ENCODE measurements at places on chromosomes 2 and 18.
A peak's percentile ranks its signal among the peaks of the same experiment; 100 is the strongest.

- DNase-seq, result no peak
Observed at GRCh38 chr2:33531549-33532059, 55.2 kb downstream of the RASGRP3 start.

GRCh38 chr2:8564475-8564874, 117.4 kb upstream of the ID2 start:
- no peak for DNase-seq

DNA sequence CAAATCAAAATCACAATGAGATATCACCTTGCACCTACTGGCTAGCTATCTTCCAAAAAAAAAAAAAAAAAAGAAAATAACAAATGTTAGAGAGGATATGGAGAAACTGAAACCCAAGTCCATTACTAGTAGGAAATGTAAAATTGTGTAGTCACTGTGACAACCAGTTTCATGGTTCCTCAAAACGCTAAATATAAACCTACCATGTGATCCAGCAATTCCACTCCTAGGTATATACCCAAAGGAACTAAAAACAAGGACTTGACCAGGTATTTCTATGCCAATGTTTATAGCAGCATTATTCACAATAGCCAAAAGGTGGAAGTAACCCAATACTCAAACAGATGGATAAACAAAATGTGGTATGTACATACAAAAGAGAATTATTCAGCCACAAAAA, 11.7 kb upstream of the SCRN3 start:
- no peak for DNase-seq

DNA sequence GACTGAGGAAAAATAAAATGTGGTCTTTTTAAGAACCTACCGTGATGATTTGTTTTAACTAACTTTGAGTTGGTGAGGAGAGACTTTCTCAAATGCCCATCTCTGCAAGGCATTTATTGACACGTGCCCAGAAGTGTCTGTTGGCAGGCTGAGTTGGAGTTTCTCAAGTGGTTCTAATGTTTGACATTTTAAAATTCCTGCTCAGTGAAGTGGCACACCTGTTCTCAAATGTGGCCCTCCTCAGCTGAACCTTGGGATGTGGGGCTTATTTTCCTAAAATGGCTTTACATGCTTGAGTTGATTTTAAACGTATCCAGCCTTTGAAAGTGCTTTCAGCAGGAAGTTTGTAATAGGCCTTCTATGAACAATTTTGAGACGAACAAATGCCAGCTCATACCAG, 876 bp upstream of the CAVIN2 start:
- DNase-seq, result no peak

- DNase-seq, result no peak
Observed at GRCh38 chr2:70777450-70777849, 9.4 kb upstream of the ADD2 start.

DNA sequence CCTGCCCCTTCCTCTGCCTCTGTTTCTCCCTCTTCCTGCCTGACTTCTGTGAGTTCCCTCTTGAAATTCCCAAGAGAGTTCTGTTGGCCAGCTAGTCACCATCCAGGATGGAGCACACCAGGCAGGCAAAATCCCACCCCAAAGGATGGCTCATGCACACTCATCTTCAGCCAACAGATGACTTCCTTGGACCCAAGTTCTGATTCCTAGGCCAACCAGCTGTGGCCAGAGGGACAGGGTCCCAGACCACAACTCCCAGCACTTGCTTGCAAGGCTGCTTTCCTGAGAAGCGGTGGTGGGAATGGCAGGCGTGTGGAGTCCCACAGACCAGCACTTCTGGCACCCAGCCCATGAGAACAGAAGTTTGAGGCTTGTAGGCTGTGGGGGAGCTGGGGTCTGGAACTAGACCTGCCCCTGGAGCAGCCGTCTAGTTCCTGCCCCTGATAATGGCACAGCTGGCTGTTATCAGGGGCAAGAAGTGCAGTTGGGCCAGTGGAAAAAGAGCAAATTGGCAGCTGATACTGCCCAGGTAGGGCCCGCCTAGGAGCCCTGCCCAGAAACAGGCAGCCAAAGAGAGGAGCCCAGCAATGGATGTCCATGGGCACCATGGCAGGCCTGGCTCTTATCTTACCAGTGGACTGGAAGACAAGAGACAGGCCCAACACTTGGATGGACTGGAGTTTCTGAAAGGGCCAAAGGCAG, 56.7 kb downstream of the CYP26B1 start:
- no peak for DNase-seq

DNA sequence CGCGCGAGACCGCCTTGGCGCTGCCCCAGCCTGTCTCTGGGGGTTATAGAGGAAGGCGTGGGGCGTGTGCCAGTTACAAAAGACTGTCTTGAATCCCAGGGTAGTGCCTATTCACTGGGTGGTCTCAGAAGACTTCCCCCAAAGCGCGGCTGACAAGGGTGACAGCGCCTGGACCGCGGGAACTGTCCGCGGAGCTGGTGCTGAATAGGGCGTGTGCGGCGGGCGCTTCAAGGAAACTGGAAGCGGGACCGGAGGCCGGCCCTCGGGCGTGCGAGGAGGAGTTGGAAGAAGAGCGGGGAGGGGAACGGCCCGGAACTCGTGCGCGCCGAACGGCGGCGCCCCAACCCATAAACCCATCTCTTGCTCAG, 2.3 kb downstream of the EGR4 start:
- DNase-seq, result peak; percentile 34

GRCh38 chr2:174326161-174327020, 8.4 kb upstream of the SP9 start:
- no peak for DNase-seq

- no peak for DNase-seq
Observed at GRCh38 chr2:36545871-36546416, 52.0 kb downstream of the FEZ2 start.

DNA sequence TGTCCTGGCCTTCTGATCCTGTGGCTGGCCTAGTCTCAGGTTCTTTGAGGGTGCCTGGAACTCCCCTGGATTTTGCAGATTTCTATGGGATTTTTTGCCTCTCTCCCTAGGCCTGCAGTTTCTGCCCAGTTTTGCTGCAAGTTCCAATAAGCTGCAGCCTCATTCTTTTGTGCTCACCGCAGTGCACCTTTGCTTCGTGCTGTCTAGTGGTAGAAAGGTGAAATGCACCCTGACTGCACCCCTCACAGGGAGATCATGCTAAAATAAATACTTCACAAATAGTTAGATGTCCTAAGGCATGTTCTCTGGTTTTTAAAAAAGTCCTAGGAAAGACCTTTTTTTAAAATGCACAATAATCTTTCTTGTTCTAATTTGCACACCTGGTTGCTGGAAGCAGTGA, 72.5 kb downstream of the GNAL start:
- DNase-seq, result no peak

- DNase-seq, result no peak
Observed at GRCh38 chr18:62663731-62664336, 51.5 kb upstream of the PHLPP1 start.

DNA sequence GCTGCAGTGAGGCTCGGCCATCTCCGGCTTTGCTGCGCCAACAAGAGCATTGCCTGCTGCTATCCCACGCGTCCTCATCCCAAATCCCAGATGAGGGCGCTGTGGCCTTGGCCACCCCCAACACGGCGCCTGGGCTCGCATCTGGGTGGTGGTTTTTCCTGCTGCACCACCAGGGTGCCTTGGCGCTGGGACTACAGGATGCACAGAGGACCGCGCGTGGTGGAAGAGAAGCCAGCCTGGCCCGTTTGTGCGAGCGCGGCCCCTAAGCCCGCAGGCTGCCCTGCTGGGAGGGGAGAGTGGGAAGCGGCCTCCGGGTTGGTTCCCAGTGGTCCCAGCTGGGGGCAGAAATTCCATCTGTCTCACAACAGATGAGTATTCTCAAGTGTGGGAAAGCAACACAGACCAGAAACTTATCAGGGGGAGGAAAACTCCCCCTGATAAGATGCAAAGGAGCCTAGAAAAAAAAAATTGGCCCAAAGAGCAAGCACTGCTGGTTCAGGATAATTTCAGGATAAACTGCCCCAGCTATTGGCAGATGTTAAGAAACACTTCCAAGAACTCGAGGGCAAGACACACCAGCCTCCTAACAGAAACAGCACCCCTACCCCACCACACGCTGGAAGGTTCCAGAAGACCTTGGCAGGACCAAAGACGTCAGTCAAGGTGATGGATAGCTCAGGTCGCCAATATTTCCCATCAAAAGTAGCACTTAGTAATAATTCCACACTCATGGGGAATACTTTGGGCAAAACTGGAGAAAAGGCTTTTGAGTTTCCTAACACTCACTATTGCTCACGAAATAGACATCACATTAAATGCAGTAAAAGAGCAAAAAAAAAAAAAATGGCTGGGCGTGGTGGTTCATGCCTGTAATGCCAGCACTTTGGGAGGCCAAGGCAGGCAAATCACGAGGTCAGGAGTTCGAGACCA, 152.1 kb downstream of the PXDN start:
- DNase-seq, result peak; percentile 81

- DNase-seq, result no peak
Observed at GRCh38 chr2:214737188-214737587, 72.3 kb downstream of the BARD1 start.

GRCh38 chr2:240512109-240512485, 45.7 kb downstream of the ANKMY1 start:
- DNase-seq, result no peak

GRCh38 chr2:29660201-29660600, 261.2 kb downstream of the ALK start:
- no peak for DNase-seq

- no peak for DNase-seq
Observed at GRCh38 chr2:39837856-39838453, 58.9 kb upstream of the THUMPD2 start.

GRCh38 chr18:36440614-36441013, 143.1 kb downstream of the FHOD3 start:
- no peak for DNase-seq

- no peak for DNase-seq
Observed at GRCh38 chr2:164371916-164372315, 249.4 kb downstream of the GRB14 start.

DNA sequence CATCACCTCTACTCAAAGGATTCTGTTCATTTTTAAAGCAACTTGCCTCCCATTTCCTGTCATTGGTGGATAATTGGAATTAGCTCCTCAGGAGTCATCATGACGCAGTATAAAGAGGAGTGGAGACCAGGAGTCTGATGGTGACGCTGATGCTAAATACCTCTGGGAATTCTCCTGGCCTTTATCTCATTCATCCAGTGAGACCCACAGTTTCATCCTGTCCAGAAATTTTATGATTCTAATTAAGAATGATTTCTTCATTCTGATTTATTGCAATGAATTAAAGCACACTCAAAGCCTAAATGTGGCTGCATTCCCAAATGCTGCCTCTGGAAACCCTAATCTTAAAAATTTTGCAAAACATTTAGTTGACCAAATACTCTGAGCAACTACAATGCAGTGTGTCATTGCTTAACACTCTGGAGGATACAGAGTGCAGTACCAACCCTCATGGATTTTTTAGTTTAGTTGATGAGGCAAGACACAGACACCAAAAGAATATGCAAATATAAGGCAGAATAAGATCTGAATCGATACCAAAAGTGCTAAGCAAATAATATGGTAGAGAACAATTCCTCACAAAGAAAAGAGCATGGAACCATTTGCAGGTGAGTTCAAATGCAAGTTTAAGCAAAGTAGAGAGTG, 236.2 kb downstream of the ETAA1 start:
- DNase-seq, result no peak

DNA sequence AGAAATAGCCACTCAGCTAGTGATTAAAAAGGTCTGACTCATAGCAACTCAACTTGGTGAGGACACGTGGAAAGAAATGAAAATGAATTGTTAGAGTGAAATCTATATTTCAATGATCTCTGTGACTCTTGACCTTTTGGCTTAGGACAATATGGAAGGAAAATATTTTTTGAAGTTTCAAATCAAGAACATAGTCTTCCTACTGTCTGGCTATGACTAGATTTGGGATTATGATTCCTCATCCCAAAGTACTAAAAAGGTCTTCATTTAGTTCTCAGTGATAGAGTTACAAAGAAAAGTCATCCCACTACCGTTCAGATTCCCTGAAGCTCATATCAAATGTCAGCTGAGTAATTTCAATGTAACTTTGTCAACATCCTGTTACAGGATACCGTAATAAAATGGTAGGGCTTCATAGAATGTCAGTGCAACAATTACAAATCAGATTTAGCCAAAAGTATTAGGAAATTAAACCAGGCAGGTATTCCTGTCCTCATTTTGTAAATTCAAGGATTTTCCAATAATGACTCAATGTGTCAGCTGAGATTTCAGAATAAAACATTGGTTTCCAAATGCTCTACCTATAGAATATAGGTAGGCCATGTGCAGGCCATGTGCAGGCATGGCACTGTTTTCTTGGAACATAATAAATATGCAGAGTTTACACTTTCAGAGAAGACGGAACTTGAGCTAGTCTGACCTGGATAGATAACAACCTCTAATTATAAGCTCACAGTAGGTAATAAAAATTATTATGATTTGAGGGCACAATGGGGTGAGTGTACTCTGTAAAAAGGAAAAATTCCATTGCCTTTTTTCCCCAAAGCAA, 36.0 kb downstream of the ANKRD29 start:
- DNase-seq, result no peak

DNA sequence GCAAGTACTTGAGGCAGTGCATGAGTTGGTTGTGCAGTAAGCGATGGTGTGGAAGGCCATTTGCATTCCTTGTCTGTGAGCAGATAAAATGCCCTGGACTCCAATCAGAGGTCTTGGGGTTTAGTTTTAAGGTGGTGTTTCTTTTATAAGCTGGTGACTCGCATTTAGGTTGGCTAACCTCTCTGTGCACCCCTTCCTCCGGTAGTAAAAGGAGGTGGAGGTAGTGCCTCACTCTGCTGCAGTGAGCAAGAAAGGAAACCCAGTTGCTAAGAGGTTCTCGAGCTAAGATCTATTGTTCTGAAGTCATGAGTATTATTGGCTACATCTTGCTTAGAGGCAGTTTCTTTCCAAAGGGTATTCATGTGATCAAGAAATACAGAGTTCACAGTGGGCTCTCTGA, 74.3 kb upstream of the EML6 start:
- no peak for DNase-seq

- no peak for DNase-seq
Observed at GRCh38 chr2:47631792-47632398, 151.1 kb upstream of the MSH6 start.

DNA sequence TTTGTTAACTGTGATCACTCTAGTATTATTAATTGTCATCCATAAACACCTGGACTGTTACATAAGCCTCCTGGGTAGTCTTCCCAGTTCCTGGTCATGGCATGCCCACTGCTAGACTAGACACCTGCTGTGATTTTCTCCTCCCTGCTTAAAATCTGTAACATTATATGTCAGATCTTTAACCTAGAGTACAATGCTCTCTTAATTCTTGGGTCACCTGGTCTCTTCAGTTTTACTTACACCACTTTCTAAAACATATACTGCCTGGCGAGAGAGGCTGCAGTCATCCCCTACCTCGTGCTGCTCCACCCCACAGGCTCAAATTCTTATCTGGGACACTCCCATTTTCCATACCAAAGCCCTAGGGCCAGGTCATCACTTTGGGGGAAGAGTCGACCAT, 161.3 kb downstream of the CDH2 start:
- no peak for DNase-seq

DNA sequence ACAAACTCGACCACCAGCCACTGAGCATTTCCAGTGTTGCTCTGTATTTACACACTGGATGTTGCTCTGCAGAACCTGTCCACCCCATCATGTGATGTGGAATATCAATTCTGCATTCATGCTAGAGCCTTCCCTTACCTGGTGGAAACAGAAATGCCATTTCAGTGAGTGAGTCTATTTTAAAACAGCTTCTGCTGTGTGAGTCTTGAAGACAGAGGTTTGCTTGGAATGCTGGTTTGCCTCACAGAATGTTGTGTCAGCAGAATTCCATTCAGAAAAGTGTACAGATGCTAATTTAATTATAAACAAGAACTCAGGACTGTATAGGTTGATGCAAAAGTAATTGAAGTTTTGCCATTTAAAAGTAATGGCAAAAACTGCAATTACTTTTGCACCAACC, 118.3 kb downstream of the MAP3K20 start:
- no peak for DNase-seq

GRCh38 chr18:21331065-21331464, 89.0 kb downstream of the GREB1L start:
- no peak for DNase-seq

All from glutamatergic neuron (in vitro differentiated cells).